Cardiac septum (tissue), 1 donor: ENCODE measurements at places on chromosomes 2 and 18. TPM values are rescaled to one million over a fixed set of nuclear protein-coding genes. Genes with fewer than 3 reads are reported as not detected.

DNA sequence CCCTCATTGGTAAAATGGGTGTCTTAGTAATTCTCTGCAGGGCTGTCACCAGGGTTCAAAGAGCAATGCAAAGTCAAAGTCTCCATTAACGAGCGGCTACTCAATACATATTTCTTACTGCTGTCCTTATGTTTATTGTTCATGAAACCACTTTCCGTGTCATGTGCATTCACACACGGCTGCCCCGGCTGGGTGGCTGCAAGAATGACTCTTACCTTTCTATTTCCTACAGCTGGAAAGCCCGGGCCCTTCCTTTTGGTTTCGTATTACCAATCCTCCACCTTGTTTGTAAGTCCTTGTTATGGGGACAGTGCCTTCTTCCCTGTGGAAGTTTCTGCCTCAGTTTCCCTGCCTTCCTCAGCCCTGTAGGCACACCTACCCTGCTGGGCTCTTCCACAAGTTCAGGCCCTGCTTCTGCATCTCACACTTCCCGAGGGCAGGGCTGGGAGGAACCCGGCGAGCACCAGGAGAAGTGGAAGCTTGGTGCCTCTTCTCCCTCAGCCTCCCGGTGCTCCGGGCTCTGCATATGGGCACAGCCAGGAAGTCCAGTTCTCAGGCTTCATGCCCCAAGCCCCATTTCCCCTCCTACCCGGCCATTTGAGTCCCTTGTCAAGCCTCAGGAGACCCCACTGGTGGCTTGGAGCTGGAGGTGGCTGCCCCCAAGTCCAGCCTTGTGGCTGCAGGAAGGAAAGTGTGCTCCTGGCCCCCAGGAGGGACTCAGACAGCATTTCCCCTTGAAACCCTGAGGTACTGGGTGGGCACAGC is 18.7 kb upstream of the ACKR3 start:
- no peak for DNase-seq

Gene MC4R
- total RNA-seq, result not detected

Gene VWC2L
- total RNA-seq, result 0.08 TPM

Gene CAVIN2
- total RNA-seq, result 145 TPM

DNA sequence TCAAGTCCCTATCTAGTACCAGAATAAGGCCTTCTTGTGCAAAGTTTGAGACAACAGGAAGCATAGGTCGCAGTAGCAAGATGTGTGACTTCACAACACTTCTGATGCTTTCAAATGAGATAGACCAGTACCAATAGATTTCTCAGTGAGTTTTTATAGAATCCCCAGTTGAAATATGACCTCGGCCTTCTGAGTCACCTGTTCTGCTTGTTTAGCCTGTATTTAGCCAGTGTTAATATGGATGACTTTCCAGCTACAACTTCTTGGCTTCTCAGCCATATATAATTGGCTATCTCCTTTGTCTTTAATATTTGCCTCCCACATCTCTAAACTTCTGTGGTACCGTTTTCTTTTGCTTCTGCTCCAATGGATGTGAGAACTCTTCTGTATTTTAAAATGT is 113.8 kb downstream of the KYNU start:
- DNase-seq, result no peak

Gene B3GNT7
- total RNA-seq, result 5.4 TPM
